ENCODE measurements at places on chromosomes 11 and 22. TPM values are rescaled to one million over a fixed set of nuclear protein-coding genes. Genes with fewer than 3 reads are reported as not detected.

DNA sequence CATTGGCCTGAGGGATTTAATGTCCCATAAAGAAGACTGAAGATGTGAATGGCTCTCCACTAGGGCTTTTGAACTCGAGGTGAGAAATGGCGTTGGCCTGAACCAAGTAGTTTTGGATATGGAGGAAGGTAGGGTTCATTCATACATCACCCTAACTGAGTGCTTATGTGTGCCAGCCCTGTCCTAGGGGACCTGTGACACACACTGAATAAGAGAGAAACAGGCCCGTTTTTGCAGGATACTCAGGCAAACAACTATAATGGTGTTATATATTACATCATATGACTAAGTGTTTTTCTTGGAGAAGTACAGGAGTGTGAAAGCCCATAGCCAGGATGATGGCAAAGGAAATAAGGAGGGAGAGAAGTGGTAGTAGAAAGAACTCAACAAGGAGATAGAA, 368.1 kb downstream of the TMEM135 start:
- H3K4me1 ChIP-seq = no peaks in the 10 kb centered on the region
- no peak overlapping the region for H3K4me3 ChIP-seq
- no peak for DNase-seq
- H3K27ac ChIP-seq = no peak overlapping the region
- no peaks in the 10 kb centered on the region for H3K36me3 ChIP-seq

DNA sequence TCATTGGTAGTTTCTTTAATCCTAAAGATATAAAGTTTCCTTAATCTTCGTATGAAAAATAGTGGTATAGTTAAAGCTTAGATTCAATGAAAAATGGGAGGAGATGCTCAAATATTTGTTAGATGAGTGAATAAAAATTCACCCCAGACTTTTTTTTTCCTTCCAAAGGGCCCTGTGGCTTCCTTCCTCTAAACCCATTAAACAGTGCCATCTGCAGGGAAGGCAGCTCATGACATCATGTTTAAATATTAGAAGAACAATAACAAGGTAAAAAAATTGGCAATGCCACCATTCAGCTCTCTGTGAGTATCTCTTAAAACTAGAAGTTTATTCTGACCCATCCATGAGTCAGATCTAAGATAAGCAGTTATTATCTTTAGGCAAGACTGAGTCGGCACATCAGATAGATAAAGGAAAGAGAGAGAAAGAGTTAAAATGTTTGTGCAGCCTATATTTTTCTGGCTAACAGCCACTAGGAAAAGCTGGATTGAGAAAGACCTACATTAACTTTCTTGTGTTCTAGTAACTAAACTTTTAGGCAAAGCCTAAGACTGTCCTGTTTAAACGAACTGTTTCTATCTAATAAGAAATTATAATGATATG, 19.1 kb upstream of the OOSP1 start:
- peak; percentile 14 for DNase-seq
- H3K27ac ChIP-seq = no peak overlapping the region
- H3K27me3 ChIP-seq = no peaks in the 10 kb centered on the region

DNA sequence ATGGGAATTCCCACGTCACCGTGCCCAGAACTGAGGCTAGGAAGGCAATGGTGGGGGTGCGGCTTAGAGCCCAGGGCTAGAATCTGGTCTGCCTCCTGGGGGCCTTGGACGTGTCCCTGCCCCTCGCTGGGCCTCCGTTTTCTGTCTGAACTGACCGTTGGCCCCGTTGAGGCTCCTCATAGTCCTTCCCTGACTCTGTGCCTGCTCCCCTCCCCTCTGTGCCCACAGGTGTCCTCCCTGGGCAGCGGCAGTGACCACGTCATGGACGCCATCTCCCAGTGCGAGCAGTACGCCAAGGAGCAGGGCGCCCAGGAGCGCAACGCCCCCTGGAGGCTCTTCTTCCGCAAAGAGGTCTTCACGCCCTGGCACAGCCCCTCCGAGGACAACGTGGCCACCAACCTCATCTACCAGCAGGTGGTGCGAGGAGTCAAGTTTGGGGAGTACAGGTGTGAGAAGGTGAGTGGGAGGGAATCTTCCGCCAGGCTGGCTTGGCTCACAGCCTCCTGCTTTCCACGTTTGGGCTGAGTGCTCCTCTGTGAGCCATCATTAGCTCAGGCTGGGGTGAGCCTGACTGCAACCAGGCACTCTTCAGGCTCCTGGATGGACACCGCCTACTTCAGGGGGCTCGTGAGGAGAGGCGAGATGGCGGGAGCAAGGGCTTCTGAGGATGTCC, 63.9 kb downstream of the MYO7A start:
- H3K4me3 ChIP-seq = peak overlapping the region; percentile 38
- peaks cover 10% of the 10 kb centered on the region for H3K4me1 ChIP-seq
- no peaks in the 10 kb centered on the region for H3K36me3 ChIP-seq
- H3K27ac ChIP-seq = no peak overlapping the region
- H3K27me3 ChIP-seq = no peaks in the 10 kb centered on the region

- H3K4me1 ChIP-seq = peaks cover 6% of the 10 kb centered on the region
- H3K4me3 ChIP-seq = no peak overlapping the region
- H3K27ac ChIP-seq = no peak overlapping the region
- H3K27me3 ChIP-seq = no peaks in the 10 kb centered on the region
Measured at GRCh38 chr11:35887737-35888136, 56.1 kb upstream of the LDLRAD3 start.

Gene HORMAD2
- not detected for total RNA-seq

Gene EHF
- total RNA-seq = not detected

Gene MUC5AC
- total RNA-seq = not detected

Gene PGA5
- total RNA-seq = not detected
